Sciatic nerve (tissue), 2 donors: ENCODE measurements at places on chromosomes 11 and 22. TPM values are rescaled to one million over a fixed set of nuclear protein-coding genes. Genes with fewer than 3 reads are reported as not detected.

The VWA5A gene
- total RNA-seq, result 27.6 TPM

The B3GAT1 gene
- 23.3 TPM for total RNA-seq

The VSTM5 gene
- total RNA-seq, result 1.4 TPM

The ALDH3B2 gene
- total RNA-seq, result not detected

The TRMT112 gene
- total RNA-seq, result 149 TPM

The GRIK4 gene
- total RNA-seq, result 0.27 TPM

The LDLRAD3 gene
- total RNA-seq, result 47.5 TPM

The ADAMTS8 gene
- 4.1 TPM for total RNA-seq

The CCDC87 gene
- total RNA-seq, result 0.22 TPM

The MYBPC3 gene
- 0.53 TPM for total RNA-seq

The MYEOV gene
- total RNA-seq, result 1.2 TPM
